NCI-H446 treated with DMSO at 0.1 percent for 48 hours (cell line): ENCODE measurements at places on chromosomes 11 and 22.

DNA sequence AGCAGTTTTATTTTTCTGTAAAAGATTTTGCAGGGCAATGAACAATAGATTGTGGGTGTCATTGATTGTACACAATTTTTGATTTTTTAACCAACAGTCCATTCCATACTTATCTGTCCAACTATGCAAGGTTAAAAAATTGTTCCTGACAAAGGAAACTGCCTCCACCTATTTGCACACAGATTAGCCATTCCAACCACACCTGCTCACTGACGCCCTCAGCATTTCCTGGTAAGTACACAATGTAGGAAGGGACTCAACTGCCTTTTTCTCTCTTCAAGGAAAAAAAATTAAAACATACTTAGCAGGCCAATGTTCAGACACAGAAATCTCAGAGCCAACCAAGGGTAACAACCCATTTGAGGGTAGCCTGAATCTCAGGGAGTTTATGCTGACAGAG lies 4.3 kb upstream of the FUT4 start:
- DNase-seq = no peak

DNA sequence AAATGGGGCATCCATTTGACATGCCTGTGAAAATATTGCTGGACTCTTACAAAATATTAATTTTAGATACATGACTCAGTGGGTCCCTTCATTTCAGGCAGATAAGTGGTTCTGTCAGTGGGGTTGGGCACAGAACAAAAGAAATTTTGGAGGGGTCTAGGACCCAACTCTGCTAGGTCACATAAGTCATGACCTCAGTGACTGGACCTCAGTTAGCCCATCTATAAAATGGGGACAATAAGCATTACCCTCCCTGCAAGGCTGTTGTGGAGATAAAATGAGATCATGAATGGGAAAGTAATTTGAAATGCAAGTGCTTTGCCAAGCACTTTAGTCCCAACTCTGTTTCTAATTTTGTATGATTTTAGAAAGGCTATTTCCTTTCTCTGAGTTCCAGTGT lies 23.8 kb downstream of the ADORA2A start:
- DNase-seq = no peak

DNA sequence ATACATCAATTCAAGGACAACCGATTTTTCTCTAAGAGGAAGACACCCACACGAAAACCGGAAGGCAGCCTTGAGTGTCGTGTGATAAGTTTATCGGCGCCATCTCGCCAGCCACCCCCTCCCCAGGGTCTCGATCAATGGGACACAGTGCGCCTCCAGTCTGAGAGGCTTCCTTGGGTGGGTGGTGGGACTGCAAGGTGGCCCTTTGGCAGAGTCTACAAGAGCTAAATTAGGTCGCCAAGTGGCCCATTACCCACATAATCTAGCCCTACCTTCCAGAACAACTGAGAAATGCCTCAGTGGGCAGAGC lies 64.0 kb downstream of the CD6 start:
- no peak for DNase-seq

GRCh38 chr11:110812086-110812733 lies 100.0 kb upstream of the ARHGAP20 start:
- DNase-seq = no peak

- DNase-seq = no peak
These were observed 331.8 kb downstream of the DYNC2H1 start for GRCh38 chr11:103441021-103441420.

DNA sequence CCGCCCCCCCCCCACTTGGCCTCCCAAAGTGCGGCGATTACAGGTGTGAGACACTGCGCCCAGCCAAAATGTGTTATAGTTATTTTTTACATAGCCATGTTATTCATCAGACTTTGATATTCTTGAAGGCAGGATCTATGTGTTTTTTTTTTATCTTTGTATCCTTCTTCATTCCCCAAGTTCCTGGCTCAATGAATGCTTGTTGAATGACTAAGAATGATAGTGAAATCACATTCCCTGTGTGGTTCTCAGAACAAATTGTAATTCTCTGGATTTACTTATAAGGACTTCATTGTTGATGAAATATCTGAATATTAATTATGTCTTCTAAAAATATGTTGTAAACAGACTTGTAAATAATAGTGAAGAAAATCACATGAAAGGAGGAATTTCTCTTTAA lies 33.5 kb downstream of the MMP7 start:
- DNase-seq = no peak

- DNase-seq = no peak
These were observed 20.0 kb downstream of the CYP2R1 start for GRCh38 chr11:14872032-14872431.

DNA sequence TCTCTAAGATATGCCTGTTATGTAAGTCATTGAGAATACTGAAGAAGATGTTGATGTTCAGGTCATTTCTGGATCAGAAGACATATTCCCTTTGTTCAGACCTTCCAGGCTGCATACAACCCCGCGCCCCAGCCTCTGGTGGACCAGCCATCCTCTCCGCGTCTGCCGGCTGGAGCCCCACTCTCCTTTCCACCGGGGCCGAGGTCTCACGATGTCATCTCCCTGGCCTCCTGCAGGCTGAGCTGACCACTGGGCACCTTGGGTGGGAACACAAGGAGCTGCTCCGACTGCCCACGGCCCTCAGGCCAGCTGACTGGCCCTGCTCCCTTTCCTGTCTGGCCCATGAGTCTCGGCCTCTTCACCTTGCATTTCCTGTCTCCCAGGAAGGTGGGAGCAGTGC lies 124.6 kb downstream of the SHANK2 start:
- DNase-seq = no peak

DNA sequence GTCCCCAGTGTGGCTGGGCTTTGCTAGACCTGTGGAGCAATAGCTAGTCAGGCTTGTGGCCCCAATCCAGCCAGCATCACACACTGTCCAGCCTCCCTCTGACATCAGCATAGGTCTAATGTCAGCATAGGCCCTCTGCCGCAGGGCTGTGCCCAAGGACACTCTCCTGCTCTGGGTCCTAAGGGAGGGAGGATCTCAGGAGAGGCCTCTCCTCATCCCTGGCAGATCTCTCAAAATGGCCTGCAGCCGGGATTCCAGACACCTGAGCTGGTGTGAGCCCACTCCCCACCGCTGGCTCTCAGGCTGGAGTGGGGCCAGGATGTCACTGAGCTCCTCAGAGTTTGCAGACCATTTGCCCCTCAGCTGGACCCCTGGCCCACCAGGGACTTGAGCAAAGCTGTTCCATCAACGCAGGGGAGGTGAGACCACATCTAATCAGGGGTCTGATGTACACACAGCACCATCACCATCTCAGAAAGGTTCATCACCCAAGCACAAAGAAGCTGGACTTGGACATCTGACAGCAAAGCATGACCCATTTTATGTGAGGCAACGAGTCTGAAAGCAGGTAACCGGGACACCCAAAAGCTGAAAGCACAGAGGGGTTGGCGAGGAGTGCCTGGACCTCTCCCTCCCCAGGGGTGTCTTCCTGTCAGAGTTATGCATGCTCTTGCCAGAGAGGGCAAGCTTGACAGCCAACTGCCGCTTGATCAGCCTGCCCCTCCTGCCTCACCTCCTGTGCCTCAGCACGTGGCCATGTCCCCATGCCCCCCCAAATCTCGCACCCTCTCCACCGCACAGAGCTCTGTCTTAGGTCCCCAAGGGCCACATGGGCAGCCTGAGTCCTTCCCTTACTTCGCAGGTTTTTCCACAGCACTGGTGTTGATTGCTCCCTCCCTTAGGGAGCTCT lies 69.7 kb upstream of the SEPTIN5 start:
- DNase-seq = no peak

- DNase-seq = no peak
These were observed 75.2 kb downstream of the PTPRJ start for GRCh38 chr11:48055292-48056132.

DNA sequence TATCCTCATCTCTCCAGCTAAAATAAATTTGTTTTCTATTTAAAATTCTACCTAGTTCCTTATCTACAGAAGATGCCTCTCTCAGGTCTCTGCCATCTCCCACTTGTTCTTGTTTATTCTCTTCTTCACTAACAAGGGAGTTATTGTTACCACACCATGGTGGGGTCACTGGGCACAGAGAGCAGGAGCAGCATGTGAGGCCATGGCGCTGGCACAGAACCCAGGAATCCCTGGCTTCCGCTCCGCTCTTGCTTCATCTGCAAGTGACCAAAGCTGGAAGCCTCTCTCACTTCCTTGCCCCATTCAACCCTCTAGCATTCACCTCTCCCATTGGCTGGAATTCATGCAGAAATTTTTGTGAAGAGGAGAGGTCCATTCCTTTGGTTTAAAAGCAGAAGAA lies 190.7 kb upstream of the NCAM1 start:
- DNase-seq = no peak

- DNase-seq = no peak
These were observed 96.5 kb downstream of the LUZP2 start for GRCh38 chr11:24593332-24593731.

GRCh38 chr11:788953-789940 lies 643 bp downstream of the CEND1 start:
- DNase-seq = no peak

DNA sequence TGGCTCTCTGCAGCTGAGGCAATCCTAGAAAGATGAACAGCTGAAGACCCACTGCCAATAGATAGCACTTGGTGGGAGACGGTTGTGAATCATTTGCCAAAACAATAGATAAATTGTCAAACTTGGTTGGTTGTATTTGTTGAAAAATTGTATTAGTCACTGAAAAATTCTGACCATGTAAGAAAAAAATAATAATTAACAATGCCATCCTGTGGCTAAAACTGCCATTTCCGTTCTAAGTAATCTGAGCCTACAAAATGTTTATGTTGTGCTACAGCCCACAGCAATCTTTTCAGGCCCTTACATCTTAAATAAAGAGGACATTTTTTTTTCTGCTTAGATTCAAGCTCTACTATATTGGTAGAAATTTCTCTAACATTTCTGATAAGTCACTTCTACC lies 103.2 kb upstream of the ANO3 start:
- DNase-seq = no peak

DNA sequence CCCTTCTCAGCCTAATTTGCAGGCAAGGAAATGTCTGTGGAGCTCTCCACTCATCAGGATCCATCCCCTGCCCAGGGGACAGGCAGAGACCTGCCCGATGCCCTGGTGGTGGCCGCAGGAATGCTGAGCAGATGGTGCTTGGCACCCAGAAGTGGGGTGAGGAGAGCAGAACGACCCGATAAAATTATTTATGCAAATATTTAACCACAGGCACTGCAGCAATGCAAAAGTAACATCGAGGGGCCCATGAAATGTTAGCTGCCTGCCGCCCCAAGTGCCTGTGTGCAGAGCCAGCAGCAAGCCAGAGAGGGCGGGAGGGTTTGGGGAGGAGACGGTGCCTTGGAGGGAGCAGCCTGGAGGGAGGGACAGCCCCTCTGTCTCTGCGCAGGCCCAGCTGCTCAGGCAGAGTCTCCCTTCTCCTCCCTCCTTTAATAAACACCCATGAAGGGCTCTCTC lies 205.5 kb downstream of the CTTN start:
- DNase-seq = no peak

- DNase-seq = no peak
These were observed 82.9 kb upstream of the THY1 start for GRCh38 chr11:119505861-119506260.

DNA sequence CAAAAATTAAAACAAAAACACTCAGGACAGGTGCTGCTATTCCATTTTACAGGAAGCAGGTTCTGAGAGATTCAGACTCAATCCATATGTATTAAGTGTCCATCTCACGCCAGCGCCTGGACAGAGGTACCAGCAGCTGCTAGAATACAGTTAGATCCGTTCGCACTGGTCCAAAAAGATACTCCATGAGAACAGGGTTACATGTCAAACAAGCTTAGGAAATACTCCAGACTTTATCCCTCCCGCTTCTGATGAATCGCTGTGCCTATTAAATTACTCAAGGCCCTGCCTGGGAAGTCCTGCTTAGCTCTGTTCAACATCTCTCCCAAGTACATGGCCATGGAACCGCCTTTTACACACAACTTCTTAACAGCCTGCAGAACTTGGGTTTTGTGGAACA lies 50.2 kb upstream of the SLC35C1 start:
- no peak for DNase-seq

GRCh38 chr22:29316141-29316828 lies 788 bp upstream of the RASL10A start:
- no peak for DNase-seq

GRCh38 chr11:102603091-102603490 lies 22.0 kb downstream of the MMP20 start:
- DNase-seq = no peak

DNA sequence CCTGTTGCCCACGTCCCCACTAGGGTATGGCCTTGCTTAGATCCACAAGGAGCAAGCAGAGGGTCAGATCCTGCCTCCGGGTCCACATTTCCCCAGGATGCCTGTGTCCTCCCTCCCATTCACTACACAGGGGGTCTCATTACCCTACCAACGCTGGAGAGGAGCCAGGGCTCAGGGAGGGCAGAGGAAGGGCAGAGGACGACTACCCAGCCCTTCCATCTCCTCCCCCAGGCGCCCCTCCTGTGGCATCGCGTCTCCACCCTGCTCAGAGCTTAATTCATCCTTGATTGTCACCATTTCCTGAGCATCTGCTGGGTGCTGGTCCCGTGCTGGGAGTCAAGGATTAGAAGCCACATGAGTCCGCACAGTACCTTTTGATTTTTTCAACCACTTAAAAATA lies 5.0 kb downstream of the NFAM1 start:
- no peak for DNase-seq
